Caki2 (cell line): ENCODE measurements at places on chromosomes 7 and 10. TPM values are rescaled to one million over a fixed set of nuclear protein-coding genes. Genes with fewer than 3 reads are reported as not detected.

Gene HKDC1
- total RNA-seq = 52.3 and 68.0 TPM in 2 replicates

Gene CNNM2
- total RNA-seq = 0.52 and 4.0 TPM in 2 replicates

Gene AGAP6
- 0.84 and 1.0 TPM in 2 replicates for total RNA-seq

Gene GJD4
- not detected in 2 replicates for total RNA-seq
